ENCODE measurements at places on chromosomes 5 and 9. TPM values are rescaled to one million over a fixed set of nuclear protein-coding genes. Genes with fewer than 3 reads are reported as not detected.

Gene TAF1L
- not detected for total RNA-seq

Gene CATSPER3
- total RNA-seq: not detected

DNA sequence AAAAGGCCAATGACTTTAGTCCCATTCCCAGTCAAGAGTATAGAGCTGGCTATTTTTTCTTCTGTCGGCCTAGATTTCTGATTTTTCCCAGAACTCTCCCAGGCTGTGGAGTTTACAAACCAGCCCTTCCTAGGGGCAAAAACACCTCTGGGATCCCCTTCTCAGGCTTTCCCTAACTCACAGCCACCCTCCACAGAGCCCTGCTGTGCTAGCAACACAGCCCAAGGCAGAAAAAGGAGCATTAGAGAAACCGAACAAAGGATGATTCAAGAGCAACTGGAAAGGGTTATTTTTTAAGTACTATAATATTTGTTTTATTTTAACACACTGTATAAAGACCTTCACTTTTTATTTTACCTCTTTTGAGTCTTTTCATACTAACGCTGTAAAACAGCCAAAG, 234.8 kb downstream of the GLIS3 start:
- DNase-seq: no peak

- no peak for DNase-seq
These were observed 19.3 kb downstream of the MOCS2 start for GRCh38 chr5:53090229-53090628.

Gene FBN2
- 138 TPM for total RNA-seq

- no peak for DNase-seq
These were observed 2.3 kb downstream of the RALGPS1 start for GRCh38 chr9:126916909-126917308.

Measured in urinary bladder (tissue), 4 donors.